Esophagus muscularis mucosa (tissue), 4 donors: ENCODE measurements at places on chromosomes 5 and 9. TPM values are rescaled to one million over a fixed set of nuclear protein-coding genes. Genes with fewer than 3 reads are reported as not detected.

Gene NIPAL4
- 2.4 TPM for total RNA-seq

Gene GGTA1
- total RNA-seq: 5.6 TPM

Gene TPPP
- total RNA-seq: 19.5 TPM

DNA sequence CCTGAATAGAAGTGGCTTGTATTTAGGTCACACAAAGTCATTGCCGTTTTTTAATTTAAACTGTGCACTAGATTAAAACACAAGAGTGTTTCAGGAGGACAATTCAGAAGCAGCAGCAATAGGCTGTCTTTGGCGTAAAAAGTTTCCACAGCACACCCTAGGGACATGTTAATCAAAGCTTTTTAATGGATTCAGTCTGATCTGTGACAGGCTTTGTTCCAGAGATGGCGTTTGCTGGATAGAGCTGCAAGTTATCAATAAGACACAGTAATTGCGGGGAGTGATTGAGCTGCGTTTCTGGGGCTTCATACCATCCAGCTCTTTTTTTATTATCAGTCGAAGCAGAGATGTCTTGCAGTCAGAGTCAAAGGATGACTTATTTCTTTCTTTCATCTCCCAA lies 300.3 kb downstream of the ZNF608 start:
- DNase-seq: no peak

GRCh38 chr9:77811832-77812231 lies 163.7 kb upstream of the GNA14 start:
- no peak for DNase-seq

DNA sequence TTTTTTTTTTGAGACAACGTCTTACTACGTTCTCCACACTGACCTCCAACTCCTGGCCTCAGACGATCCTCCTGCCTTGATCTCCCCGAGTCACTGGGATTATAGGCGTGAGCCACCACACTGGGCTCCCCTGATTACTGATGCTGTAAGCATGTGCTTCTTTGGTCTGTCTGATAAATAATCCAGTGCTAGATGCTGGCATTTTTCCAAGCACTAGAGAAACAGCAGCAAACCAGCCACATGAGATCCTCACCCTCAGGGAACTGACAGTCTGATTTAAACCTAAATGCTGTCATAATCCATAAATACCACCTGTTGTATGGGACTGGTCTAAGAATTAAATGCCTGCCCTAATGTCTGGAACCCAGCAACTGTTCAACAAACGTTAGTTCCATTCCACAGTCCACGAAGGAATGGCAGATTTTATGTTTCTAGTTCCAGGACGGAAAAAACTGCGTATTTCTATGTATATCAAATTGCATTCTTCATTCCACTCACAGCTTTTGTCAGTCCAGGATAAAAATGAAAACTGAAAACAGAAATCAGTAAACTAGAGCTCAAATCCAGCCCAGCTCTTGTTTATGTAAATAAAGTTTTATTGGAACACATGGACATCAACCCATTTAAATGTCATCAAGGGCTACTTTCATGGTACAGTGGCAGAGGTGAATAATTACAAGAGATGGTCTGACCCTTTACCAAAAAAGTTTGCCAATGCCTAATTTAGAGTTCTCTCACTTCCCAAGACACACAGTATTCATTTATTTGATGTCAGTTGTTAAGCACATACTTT lies 20.1 kb downstream of the SLC35D2 start:
- DNase-seq: peak; percentile 37

DNA sequence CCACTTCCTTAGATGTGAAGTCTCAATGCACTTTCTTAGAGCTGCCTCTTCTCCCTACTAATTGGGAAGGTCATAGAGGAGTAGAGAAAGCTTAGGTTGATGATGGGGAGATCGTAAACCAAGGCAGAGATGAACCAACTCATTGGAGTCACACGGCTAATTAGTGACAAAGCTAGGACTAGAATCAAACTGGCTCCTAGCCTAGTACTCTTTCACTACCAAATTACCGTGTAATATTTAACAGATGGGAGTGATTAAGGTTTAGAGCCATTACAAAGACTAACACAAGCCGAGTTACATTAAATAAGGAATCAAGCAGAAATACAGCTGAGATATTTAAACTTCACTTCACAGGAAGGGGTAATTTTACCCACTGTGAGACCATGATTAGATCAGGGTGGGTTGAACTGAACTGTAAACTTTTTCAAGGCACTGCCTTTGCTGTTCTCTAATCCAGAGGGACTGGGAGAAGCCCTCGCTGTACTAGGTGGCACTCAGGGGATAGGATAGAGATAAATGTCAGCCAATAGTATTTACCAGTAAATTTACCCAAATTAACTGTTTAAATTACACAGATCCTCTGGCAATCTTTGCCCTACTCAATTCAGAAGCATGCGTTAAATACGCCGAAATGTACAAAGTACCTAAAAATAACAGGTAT lies 166.4 kb upstream of the PIK3R1 start:
- DNase-seq: no peak
